Endothelial cell (in vitro differentiated cells): ENCODE measurements at places on chromosomes 2 and 18.

GRCh38 chr2:14408695-14409094 is 223.8 kb upstream of the LRATD1 start:
- DNase-seq: no peak

DNA sequence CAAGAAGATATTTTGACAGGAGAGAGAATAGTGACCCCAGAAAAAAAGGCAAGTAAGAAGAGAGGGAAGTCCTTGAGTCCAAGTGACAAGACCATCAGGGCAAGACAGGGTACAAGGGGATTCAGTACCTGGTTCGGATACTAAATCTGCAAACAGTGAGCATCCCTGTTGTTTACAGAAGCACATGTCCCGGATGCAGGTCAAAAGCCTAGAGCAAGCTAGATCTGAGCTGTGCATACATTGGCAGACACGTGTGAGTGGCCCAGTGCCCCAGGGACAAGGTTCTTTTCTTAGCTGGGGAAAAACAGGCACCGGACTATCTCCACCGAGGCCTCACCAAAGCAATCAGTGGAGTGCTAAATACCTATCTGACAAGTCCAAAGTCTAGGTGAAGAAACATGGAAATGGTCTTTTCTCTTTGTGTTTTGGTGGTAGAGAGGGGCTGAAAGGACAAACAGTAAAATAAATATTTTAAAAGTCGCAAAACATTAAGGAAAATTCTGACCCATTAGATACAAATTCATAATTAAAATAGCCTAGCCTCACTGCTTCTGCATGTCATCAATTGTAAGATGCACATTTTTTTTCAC is 165.2 kb downstream of the SUCLG1 start:
- DNase-seq: no peak

DNA sequence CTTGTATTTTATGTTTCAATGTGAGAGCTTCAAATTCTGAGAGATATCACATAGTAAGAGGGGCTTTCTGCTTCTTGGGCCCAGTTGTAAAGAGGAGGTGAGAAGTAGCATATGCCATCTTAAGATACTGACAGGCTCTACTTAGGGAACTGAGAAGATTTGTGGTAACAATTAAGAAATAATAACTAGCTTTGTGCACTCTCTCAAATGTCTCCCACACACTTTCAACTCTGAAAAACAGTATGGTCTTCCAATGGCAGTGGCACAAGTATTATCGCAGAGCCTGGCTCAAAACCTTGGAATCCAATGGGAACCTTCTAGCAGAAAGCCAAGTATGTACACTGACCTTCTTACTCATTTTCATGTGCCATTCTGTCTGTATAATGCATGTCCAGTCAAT is 80.3 kb upstream of the FAM237A start:
- no peak for DNase-seq

- no peak for DNase-seq
These were observed 797.8 kb upstream of the GYPC start for GRCh38 chr2:125857971-125858794.

DNA sequence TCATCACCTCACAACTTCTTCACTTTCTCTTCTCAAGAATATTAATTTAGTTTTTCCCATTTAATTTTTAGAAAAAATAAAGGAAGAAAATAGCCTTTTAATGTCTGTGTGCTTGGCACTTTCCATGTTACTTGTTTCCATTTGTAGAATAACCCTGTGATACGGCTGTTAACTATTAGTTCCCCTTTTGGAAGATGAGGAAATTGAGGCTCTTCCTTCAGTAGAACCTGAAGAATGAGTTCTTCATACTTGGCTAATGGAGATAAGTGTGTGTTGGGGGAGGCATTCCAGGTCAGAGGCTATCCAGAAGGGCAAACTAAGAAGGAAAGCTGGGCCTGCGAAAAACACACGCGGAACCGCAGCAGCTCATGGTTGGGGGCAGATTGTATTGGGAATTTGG is 38.3 kb downstream of the ZNF532 start:
- DNase-seq: no peak

DNA sequence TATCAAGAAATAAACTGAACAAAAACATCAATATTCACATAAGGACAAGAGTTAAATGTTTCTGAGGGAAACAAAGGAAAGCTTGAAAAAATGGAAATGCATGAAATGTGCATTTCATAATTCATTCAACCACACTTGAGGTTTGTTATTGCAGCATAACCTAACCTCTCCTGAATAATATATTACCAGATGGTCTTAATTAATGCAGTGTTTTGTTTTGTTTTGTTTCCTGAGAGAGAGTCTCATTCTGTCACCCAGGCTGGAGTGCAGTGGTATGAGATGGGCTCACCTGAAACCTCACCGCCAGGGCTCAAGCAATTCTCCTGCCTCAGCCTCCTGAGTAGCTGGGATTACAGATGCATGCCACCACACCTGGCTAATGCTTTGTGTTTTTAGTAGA is 139.9 kb upstream of the PIEZO2 start:
- DNase-seq: no peak

GRCh38 chr2:98730053-98730706 is 752 bp downstream of the MGAT4A start:
- peak; percentile 22 for DNase-seq

GRCh38 chr2:64624108-64624610 is 29.6 kb downstream of the SERTAD2 start:
- DNase-seq: no peak

GRCh38 chr2:61220768-61221167 is 58.8 kb downstream of the C2orf74 start:
- no peak for DNase-seq

GRCh38 chr2:26979741-26980140 is 9.3 kb downstream of the MAPRE3 start:
- no peak for DNase-seq

- DNase-seq: peak; percentile 56
These were observed 50.9 kb downstream of the ADNP2 start for GRCh38 chr18:80159713-80160636.

DNA sequence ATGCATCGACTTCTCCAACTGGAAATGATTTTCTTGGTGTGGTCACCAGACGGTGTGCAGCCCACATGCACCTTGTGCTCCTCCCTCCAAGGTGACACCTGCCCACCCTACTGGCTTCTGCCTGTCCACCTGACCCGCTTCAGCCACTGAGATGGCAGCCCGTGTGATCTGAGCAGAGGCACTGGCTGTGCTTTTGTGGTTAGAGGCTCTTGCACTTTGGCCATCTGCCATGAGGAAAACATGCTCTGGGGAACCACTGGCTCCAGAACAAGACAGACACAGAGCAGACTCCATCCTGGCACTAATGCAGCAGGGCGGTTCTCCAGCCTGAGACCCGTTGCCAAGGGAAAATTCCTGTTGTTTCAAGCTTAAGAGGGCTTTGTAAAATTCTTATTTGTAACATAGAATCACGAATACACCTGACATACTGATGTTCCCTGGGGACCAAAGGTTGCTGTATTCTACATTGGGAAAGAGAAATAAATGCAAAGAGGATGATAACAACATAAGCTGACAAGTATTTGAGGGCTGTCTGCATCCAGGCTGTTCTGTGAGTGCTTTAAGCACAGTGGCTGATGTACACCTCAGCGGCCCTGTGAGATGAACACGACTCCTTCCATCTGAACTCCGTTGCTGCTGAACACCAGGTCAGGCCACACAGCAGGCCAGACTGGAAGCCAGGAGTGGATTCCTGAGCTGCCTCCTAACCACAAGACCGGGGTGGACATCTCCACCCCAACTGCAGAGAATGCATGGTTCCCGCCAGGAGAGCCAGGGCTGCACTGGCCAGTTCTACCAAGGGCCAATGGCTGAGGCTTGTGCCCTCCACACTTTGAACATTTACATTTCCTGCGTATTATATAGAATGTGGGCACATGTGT is 820.4 kb downstream of the GALR1 start:
- no peak for DNase-seq

GRCh38 chr2:153057743-153058142 is 339.3 kb downstream of the ARL6IP6 start:
- DNase-seq: no peak

DNA sequence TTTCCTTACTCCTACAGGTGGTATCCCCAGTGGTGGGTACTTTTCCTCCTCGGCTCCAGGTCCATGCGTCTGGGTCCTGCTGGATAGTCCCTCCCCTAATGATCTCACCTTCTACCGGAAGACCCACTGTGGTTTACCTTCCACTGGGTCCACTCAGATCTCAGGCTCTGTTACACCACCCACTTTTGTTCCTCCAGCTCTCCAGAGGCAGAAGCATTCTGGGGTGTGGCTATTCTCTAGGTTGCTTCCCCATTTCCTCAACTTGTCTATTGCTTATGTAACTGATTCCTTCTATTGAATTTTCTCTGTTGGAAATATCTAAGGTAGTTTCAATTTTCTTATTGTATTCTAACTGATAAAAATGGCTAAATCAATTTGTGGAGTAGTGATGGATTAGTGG is 87.6 kb upstream of the GALNT5 start:
- DNase-seq: no peak

DNA sequence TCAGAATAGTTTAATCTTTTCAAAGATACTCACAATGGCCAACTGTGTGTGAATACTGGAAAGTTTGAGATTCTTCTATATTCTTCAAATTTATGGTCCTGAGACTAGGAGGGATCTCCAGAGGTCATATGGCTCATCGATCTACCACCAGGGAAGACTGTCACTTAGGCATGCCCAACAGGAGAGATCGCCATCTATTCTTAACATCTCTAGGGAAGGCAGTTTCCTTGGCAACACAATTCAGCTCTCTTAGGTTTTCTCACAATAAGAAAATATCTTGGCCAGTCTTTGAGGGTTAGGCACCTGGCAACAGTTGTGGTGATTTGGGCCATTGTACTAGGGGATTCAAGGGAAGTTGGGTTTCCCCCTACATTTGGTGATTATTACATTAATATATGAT is 107.2 kb downstream of the GALNT3 start:
- no peak for DNase-seq

DNA sequence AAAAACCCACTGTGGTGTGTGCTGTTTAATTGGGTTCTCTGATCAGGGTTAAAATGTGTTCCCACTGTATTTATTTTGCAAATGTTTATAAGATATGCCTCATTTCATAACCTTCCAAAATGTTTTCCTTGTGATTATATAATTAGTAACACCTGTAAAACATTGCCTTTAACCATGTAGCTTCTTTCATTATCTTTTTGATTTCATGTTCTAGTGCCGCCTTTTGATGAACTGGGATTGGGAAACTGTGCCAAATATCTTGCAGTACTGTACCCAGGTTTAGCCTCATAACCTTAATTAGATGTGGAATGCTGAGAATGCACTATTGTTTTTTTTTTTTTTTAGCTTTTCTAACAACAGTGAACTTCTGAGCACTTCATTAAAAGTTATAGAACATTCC is 96.9 kb downstream of the TANC1 start:
- no peak for DNase-seq

DNA sequence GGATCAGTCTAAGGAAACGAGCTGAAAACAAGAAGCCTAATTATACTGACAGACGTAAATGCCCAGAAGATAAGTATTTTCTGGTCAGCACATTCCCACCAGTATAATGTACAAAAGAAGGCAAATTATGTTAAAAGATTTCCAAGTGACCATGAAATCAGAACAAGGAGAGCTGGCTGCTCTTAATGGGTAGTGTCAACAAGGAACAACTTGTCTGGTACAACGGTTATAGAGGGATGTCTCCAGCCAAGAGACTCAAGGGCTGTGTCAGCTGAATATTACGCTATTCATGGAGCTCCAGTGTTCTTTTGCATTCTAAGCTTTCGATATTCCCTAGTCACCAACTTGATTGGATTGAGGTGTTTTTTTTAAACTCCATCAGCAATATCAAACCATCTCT is 8.6 kb upstream of the L3MBTL4 start:
- no peak for DNase-seq

GRCh38 chr2:233351423-233351822 is 2.9 kb upstream of the DGKD start:
- no peak for DNase-seq

- no peak for DNase-seq
These were observed 16.1 kb upstream of the CREB1 start for GRCh38 chr2:207513551-207514257.

GRCh38 chr2:205699515-205700289 is 17.4 kb downstream of the NRP2 start:
- DNase-seq: no peak

DNA sequence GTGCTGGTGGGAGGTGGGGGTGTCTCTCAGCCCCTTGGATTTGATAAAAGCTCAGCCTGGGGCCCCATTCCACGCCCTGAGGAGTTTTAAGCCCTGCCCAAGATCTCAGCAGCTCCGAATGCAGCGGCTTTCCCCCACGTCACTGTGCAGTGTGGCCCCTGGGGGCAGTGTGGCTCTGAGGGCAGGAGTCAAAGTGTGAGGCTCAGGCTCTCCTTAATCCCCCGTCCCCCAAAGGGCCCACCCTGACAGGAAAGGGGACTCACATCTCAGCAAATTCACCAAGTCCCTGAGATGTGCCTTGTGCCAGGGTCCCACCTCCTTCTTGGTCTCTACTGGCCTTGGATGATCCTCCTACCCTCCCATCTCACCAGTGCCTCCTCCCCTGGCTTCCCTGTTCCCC is 25.2 kb downstream of the NPPC start:
- DNase-seq: peak; percentile 17

GRCh38 chr2:71419145-71419544 is 34.2 kb upstream of the DYSF start:
- no peak for DNase-seq
